ENCODE measurements at places on chromosomes 5 and 9.

DNA sequence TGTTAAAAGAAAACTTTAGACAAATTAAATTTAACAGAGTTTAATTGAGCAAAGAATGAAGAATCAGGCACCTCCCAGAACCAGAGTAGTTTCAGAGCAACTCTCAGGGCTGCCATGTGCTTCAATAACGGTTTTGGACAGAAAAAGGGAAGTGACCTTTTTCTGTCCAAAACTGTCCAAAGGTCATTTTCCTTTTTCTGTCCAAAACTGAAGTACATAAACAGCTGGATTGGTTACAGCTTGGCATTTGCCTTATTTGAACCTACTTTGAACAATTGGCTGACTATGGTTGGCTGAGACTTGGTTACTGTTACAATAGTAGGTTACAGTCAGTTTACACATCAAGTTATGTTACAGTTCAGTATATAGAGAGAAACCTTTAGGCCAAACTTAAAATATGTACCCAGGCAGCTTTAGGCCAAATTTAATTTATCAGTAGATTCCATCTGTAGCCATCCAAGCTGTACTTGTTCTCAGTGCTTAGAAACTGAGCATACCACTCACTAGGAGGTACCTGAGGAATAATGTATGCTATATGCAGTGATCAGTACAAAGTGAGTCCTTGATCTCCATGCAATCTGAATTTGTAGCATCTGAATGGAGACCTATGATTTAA, 44.0 kb downstream of the C9orf85 start:
- DNase-seq, result no peak

DNA sequence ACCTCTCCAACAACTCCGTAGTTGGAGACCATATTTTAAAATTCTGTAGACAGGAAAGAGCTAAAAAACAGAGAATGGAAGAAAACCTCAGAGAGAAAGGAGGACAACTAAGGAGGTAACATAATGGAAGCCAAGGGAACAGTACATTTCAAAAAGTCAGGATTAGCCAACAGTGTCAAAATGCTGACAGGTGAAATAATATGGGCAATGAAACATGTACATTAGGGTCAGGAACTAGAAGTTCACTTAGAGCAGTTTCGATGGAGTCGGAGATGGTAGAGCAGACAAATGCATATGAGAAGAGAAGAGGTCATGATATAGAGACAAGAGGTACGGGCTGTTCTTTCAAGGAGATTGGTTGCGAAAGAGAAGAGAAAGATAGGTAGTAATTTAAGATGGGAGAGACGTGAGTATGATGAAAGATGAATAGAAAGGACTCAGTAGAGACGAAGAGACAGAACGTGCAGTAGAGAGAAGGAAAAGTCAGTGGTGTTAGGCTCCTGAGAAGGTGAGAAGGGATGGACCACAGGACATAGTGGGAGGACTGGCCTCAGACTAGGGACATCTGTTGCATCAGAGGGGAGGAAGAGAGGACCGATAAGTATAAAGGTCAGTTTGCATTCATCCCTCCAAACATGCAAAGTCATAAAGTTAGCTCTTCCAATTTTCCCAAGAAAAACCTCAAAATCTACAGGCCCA, 25.6 kb downstream of the NRG2 start:
- no peak for DNase-seq

GRCh38 chr5:181149806-181150733, 2.7 kb downstream of the OR2V2 start:
- peak; percentile 43 for DNase-seq

DNA sequence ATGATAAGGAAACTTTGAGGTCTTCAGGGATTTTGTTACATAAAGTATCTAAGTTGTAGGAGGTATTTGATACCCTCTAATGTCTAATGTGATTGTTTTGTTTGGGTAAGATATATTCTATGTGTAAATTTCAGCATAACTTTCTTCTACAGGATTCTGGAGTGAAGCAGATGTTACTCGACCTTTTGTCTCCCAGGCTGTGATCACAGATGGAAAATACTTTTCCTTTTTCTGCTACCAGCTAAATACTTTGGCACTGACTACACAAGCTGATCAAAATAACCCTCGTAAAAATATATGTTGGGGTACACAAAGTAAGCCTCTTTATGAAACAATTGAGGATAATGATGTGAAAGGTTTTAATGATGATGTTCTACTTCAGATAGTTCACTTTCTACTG, 6.0 kb downstream of the MRPS30 start:
- peak; percentile 7 for DNase-seq

GRCh38 chr5:102539996-102540728, 41.4 kb upstream of the SLCO6A1 start:
- DNase-seq, result no peak
